ENCODE measurements at places on chromosomes 7 and 10.

DNA sequence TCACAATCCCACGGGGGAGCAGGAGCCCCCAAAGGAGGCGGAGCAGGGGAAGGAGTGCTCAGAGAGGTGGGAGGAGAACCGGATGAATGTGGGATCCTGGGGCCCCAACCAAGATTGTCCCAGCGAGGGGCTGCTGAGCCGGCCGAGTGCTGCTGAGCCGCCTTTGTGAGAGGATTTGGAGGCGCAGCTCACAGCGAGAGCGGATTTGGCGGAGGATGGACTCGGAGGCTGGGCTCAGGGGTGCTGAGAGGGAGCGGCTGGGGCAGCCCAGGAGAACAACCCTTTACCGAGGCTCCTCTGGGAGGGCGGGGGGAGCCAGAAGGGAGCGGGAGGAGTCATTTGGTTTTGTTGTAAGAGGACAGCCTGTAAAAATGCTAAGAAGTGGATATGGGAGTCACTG lies 23.0 kb downstream of the GHRHR start:
- no peak for DNase-seq

DNA sequence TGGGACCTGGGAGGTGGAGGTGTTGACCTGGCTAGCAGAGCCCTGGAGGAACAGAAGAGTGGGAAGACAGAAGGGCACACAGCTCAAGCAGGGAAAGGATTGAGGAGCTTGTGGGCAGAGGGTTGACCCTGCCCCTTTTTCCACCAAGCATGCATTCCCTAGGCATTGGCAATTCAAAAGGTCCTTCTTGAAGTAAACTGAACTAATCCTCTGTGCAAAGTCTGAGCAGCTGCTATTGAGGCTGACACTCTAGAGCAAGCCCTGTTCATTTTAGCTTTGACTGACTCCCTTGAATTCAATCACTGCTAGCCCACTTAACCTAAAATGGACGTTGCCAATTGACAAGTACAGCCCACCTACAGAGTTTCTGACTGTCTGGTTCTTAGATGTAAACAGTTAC lies 116.5 kb upstream of the TNS3 start:
- DNase-seq, result no peak

DNA sequence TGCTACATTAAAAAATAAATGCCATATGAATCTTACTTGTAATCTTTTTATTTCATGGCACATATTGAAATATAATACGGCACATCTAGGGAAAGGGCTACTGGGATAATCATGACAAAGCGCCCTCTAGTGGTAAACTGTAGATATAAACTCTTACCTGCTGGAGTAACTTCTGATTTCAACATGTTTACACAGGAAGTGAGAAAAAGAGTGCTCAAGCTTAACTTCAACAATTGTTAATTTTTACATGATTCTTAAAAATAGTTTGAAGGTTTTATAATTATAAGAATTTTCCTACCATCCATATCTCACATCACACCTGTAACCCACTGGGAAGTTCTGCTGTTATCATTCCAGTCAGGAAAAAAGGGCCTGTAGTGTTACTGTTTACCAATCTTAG lies 2.0 kb upstream of the HEPACAM2 start:
- DNase-seq, result peak; percentile 76

DNA sequence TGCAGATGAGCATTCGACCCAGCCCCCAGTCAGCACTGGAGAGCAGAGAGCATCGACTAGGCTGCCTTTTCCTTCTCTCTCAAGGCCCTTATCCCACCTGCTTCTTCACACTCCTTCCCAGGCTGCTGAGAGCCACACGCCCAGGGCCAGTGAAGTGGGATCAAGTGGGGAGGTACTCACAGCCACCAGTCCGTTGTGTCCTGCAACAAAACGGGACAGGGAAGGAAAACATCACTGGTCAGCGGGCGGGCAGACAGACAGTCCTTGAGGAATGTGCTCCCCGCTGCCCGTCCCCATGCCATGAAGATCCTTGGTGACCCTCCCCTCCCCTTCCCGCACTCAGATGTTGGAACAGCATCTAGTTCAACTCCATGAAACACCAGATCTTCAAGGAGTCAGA lies 4.2 kb downstream of the PYROXD2 start:
- DNase-seq, result no peak

DNA sequence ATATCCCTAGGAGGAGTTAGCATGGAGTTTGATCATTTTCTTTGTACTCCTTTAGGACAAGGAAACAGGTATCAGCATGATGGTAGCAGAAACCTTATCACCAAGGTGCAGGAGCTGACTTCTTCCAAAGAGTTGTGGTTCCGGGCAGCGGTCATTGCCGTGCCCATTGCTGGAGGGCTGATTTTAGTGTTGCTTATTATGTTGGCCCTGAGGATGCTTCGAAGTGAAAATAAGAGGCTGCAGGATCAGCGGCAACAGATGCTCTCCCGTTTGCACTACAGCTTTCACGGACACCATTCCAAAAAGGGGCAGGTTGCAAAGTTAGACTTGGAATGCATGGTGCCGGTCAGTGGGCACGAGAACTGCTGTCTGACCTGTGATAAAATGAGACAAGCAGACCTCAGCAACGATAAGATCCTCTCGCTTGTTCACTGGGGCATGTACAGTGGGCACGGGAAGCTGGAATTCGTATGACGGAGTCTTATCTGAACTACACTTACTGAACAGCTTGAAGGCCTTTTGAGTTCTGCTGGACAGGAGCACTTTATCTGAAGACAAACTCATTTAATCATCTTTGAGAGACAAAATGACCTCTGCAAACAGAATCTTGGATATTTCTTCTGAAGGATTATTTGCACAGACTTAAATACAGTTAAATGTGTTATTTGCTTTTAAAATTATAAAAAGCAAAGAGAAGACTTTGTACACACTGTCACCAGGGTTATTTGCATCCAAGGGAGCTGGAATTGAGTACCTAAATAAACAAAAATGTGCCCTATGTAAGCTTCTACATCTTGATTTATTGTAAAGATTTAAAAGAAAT lies 4.8 kb downstream of the BAMBI start:
- no peak for DNase-seq

DNA sequence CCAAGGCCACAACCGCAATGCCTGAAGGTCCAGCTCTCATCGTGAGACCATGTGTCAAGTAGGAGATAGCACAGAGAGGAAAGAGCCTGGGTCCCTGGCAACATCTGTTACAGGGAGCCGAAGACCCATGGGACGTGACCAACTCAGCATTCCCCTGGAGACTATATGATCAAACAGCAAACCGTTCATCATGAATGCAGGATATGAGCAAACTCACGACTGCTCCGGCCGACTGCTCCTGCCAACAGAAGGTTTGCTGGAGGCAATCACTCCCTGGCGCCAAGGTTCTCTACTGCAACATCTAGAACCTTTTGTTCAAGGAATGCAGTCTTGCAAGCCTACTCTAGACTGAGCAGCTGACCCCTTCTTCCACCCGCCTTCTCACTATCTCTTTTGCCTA lies 114.3 kb downstream of the ALOX5 start:
- DNase-seq, result no peak

- DNase-seq, result no peak
Observed at GRCh38 chr10:69068549-69068948, 19.4 kb upstream of the SRGN start.

- no peak for DNase-seq
Observed at GRCh38 chr7:105765846-105766245, 110.6 kb downstream of the ATXN7L1 start.

GRCh38 chr10:94983555-94983954 lies 45.1 kb downstream of the CYP2C9 start:
- no peak for DNase-seq

DNA sequence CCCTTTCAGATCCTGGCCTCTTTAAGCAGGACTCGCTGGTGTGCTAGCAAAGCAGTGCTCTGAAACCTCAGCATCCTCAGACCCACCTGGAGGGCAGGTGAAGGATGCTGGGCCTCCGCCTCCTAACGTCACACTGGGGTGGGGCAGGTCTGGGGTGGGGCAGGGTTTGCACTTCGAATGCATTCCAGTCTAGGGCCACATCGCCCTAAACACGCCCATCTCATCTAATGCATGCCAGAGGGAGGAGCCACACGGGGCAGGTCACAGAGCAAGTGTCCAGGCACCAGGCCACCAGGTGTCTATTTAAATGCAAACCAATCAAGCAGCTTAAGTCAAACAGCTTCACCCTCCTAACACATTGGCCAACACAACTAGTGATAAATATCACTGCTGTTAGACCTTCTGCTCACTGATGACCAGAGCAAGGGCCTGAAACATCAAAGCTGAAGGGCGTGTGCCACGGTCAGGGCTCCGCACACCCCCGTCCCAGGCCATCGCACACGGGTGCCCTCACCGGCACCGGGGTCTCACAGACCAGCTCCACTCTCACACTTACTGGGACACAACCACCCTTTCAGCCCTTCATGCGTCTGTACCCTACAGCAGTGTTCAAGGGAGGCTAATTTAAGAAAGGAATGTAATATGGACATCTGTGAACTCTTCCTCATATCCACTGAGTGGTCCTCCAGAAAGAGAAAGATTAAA lies 47.1 kb downstream of the DIP2C start:
- no peak for DNase-seq

Measured in activated CD4-positive, alpha-beta T cell treated with anti-CD3 and anti-CD28 coated beads, Interleukin-10, Interleukin-2, amounts not matched to agents 100 ng/mL and 50 ng/mL, durations not matched to agents 16 hours and 8 hours (primary cell).